NCI-H187 treated with DMSO at 0.1 percent for 48 hours (cell line): ENCODE measurements at places on chromosomes 5 and 9.

GRCh38 chr9:116144555-116144954 is 9.0 kb upstream of the PAPPA start:
- DNase-seq, result no peak

- DNase-seq, result no peak
Measured at GRCh38 chr5:97657239-97657638, 474.2 kb upstream of the RIOK2 start.

- DNase-seq, result no peak
Measured at GRCh38 chr9:87676976-87677775, 48.7 kb upstream of the CTSL start.

- no peak for DNase-seq
Measured at GRCh38 chr9:79700607-79701360, 129.0 kb downstream of the TLE4 start.

DNA sequence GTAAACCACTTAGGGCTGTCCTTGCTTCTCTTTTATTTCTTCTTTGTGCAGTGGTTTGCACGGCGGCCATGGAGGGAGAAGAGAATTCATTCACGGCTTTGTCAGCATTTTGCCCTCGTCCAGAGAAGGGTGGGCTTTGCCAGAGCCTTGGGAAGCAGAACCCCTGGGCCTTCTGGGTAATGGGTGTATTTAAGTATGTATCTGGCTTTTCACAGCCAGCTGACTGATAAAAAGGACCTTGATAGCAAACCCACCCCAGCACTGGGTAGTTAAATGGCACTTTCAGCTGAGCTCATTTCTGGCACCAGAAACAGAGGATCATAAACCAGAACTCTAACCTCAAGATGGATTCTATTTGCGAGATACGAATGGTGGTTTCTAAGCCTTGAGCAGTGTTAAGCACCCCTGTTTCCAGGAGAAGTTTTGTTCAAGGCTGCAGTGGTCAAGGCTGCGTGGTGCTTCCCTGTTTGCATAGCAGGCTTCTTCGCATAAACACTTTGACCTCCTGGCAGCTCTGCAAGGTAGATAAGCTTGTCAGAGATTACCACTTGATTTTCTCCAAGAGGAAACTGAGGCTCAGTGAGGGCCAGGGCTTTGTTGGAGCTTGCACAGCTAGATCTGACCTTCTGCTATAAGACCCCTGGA is 441.6 kb upstream of the KLF4 start:
- DNase-seq, result no peak

DNA sequence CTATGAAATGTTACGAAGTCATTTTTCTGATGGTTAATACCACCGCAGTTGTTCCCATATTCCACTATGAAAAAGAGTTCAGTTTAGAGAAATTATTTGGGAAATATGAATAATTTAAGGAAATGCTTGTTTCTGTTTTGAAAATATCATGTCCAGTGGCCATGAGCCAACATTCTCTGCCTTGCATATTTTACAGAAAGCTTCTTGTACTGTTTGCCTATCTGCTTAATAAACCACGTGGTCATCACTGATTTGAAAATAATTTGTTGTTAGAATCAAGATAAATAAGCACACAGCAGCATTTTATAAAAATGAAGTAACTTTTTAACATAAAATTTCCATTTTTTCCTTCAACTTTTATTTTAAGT is 381.5 kb upstream of the CDH18 start:
- no peak for DNase-seq

- no peak for DNase-seq
Measured at GRCh38 chr5:154475591-154476353, 2.3 kb downstream of the HAND1 start.

- no peak for DNase-seq
Measured at GRCh38 chr5:167898361-167899042, 392.9 kb upstream of the WWC1 start.

DNA sequence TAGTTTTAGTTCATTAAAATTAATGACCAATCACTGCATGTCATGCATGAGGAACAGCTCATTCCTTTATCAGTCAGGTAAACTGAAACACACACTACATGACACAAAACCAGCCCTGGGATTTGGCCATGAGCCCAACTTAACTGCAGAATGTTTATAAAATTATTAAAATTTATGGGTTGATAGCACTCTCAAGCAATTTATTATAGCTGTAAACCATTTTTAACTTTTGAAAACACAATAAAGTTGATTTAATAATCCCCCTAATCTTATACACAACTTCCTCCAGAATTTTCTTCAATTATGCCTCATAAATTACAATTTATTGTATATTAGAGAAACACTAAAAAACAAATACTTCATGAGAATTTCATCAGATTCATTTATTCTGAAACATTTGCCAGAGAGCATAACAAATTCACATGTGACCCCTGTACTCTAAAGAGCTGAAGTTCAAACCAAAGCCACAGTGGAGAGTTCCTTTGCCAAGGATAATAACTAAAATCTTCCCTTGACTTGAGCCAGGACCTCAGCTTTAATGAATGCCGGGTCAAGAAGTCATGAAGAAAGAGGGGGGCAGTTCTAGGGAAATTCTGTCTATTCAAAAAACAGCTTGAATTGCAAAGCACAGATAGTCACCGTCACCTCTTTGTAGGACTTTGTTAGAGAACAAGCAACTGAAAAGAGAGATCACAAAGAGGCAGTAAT is 763.7 kb upstream of the GRAMD2B start:
- DNase-seq, result no peak

DNA sequence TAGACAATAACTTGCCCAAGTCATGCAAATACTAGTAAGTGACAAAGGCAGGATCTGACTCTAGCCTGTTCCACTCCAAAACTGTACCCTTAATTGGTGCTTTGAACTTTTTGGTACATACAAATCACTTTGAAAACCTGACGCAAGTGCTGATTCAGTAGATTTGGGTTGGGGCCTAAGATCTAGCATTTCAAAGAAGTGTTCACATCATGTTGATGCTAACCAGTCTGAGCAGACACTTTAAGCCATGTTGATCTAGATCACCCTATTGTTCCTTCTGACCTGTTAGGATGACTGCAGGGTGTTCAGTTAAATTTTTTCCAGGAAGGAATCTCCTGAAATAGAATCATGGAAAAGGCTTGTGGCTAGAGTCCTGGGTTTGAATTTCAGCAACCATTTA is 57.7 kb upstream of the CPEB4 start:
- no peak for DNase-seq

DNA sequence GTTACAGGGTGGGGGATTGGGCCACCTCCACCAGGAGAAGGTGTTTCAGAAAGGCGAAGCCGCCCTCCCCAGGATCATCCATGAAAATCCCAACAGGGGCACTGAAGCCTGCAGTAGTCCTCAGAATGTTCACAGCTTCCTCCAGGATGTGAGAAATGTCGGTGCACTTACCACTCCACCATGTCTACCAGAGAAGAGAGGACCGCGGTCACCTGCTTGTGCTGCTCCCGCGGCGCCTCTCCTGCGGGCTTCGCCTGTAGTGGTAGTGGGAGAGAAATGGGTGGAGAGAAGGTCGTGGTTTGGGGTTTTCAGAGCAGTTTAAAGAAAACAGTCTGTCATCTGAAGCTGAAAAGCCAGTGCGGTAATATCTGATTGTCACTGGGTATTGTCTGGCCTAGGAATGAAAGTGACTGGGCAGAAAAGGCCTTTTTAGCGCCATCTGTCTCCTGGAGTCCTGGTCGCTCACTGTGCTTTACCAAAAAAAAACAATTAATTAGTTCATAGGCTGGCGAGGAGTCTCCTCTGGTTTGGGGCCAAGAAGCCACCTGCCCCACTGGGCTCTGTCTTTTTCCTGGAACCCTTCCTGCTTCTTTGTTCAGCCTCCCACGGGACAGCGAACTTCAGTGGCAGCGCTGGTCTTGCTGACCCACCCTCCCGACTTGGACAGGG is 23.0 kb upstream of the PPP1R26 start:
- DNase-seq, result no peak

DNA sequence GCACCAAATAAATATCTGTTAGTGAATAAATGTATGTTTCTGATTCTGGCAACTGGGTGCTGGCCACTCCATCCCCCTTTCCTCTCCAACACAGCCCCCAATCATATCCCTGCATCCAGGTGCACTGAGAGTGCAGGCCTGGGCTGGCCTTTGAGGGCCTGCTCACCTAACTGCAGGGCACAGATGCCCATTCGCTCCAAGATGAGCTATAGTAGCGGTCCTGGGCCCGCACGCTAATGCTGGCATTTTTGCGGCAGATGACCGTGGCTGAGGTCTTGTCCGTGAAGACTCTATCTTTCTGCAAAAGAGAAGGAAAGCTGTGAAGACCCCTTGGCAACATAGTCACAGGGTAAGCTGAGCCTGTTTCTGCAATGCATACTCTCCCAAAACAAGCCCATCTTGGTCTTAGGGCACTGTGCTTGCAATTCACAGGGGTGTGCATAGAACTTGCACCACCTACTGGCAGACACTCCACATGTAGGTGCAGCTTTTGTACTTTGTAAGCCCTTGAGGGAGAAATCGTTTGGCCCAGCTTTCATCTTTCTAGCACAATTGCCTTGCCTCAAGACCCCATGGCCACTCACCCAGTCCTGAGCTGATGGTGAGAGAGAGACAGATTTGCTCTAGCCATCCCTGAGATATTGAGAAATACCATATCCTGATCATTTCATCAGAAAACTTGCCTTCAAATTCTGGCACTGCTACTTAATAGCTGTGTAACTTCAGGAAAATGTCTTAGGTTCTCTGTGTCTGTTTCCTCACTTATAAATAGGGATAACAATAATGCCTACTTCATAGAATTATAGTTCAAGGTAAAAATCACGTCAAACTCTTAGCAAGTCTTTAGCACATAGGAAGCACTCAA is 13.5 kb downstream of the IL12B start:
- no peak for DNase-seq

DNA sequence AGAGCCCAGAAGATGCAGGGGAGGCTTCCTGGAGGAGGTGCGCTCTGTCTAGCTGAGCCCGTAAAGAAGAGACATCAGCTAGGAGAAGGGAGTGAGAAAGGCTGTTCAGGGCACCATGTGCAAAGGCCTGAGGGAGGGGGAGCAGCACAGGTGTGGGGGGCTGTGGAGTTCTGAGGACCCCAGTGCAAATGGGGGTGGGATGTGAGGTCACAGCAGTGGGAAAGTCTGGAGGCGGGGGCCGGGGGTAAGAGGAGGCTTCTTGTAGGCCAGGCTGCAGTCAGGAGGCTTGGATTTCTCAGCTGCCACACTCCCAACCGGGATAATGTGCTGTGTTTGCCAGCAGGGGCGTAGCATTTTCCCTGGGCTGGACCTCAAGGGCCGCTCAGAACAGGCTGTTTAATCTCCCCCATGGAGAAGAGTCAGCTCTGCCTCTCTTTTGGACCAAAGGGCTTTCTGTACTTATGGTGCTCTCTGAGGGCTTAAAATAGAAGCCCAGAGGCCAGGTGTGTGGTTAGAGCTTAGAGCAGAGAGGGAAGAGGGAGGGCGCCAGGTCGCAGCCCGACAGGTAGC is 5.7 kb downstream of the NEURL1B start:
- peak; percentile 54 for DNase-seq

- no peak for DNase-seq
Measured at GRCh38 chr5:76425146-76425545, 22.1 kb downstream of the IQGAP2 start.

DNA sequence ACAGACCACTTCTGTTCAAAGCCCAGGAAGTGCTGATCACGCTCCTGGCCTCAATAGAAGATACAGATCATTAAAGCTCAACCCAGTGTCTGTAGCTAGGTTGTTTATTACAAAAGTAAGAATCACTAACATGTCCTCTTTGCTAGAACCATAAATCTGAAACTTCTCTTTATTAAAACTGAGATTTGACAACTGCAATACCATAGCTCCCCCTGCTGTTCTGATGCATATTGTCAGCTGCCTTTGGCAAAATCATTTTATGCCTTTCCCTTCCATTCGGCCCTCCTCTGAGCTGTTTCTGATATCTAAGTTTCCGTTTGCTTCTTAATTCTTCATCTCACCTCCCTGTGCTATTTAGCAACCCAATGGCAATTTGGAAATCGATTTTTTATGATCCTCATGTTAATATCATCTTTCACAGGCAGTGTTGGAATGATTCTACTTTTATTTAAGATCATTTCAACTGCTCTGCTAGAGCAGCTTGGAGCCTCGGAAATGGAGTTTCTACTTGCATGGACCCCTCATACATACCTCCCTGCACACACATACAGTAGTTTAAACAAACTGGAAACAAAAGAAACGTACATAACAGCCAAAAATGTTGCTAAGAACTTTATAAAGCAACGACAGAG is 998.8 kb downstream of the MAT2B start:
- no peak for DNase-seq

- DNase-seq, result no peak
Measured at GRCh38 chr9:123373946-123374345, 17.9 kb downstream of the CRB2 start.

DNA sequence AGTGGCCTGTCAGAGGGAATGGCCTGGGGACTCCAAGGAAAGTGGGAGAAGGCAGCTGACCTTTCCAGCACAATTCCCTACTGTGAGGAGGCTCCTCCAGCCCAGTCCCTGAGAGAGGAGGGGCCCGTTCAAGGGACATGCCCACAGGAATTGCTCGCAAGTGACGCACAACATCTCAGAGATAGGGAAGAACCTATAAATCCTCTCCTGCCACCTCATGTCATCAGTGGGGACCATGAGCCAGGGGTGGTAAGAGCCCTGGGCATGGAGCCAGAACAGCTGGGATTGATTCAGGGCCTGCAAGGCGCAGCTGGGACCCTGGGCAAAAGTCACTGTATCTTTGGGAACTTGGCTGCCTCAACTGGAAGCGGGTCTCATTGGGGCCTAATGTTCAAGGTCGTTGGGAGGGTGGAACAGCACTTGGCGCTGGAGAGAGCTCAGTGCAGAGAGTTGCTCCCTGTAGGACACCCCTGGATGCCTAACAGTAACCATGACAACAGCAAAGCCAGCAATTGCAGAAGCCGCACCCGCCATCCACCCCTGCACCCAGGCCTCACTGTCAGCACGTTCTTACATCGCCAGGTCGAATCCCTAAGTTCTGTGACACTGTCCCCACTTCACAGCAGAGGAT is 41.3 kb upstream of the ORM1 start:
- no peak for DNase-seq

GRCh38 chr9:93072383-93072795 is 13.9 kb downstream of the SUSD3 start:
- DNase-seq, result no peak

DNA sequence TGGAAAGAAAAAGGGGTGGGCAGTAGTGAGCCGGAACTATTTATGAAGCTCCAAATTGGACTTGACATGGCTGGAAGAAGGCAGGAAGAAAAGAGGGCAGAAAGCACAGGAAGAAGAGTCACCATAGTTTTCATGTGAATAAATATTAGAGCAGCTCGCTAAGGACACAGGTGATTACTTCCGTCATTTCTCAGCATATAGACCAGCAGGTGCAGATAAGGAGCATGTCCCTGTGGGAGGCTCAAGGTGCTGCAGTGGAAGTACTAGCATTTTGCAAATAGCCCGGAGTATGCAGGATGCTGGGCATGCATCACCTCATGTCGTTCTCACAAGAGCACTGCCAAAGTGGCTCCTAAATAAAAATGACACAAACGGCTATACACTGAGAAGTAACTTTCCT is 71.3 kb upstream of the HTR4 start:
- peak; percentile 19 for DNase-seq

DNA sequence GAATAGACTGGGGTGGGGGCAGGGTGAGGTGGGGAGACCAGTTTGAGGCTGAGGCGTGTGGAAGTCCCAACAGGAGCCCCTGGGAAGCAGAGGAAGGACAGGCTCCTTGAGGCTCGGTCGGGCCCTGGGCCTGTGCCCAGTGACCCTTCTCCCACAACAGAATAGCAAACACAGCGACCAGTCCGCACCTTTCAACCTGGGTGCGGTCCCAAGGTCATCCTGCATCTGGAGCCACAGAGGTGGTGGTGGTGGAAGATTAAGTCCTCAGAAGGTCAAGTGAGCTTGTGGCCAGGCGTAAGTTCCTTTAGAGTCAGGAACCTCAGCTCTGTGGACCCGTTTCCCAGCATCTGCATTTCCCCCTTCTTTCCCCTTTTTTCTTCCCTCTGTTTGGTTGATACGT is 26.0 kb upstream of the ARAP3 start:
- no peak for DNase-seq
